ENCODE measurements at places on chromosomes 7 and 10.

GRCh38 chr7:115099906-115100305 lies 178.0 kb downstream of the MDFIC start:
- DNase-seq = no peak

DNA sequence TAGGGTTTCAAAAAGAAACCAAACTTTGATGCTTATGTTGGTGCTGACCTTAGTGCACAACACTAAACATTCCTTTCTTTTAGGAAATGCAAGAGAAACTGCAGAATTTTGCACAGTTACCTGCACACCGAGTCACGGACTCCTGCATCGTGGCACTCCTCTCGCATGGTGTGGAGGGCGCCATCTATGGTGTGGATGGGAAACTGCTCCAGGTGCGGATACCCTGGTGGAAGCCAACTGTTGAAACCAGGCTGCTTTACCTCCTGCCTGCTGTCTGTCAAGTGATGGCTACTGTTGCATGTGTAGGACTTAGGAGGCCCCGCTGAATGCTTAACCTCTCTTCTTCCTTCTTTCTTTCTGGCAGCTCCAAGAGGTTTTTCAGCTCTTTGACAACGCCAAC lies 11.7 kb downstream of the CASP2 start:
- DNase-seq = no peak

- no peak for DNase-seq
These were observed 19.2 kb downstream of the ELFN1 start for GRCh38 chr7:1689311-1689710.

- no peak for DNase-seq
These were observed 60.2 kb downstream of the SMURF1 start for GRCh38 chr7:99083733-99084132.

DNA sequence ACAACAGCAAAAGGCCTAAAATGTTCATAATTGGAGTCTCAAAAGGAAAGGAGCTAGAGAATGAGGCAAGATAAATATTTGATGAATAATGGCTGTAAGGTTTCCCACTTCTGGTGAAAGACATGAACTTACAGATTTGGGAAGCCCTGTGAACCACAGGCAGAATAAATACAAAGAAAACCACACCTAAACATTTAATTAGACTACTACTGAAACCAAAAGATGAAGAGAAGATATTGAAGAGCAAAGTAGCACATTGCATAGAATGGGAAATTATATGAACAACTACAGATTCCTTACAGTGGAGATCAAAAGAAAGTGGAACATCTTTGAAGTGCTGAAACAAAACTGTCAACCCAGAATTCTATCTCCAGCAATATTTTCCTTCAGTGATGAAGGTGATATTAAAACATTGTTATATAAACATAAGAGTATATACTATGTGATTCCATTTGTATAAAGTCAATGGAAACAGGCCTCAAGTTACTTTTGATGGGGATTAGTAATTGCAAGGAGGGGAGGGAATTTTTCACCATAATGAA lies 191.3 kb upstream of the KAT6B start:
- no peak for DNase-seq

DNA sequence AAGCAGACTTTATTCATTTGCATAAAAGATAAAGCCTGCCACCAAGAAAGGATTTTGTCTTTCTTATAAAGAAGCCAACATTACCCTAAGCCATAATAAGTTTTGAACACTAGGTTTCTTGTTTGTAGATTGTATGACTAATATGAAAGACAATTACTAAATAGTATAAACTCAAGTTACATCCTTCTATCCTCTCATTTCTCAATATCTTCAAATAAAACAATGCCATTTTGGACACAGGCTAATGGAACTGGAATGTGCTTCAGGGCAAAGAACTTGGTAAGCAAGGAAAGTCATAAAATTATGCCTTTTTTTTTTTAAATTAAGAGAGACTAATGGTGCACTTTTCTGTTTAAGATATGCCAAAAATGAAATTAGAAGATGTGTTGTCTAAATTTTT lies 137.7 kb downstream of the DKK1 start:
- no peak for DNase-seq

DNA sequence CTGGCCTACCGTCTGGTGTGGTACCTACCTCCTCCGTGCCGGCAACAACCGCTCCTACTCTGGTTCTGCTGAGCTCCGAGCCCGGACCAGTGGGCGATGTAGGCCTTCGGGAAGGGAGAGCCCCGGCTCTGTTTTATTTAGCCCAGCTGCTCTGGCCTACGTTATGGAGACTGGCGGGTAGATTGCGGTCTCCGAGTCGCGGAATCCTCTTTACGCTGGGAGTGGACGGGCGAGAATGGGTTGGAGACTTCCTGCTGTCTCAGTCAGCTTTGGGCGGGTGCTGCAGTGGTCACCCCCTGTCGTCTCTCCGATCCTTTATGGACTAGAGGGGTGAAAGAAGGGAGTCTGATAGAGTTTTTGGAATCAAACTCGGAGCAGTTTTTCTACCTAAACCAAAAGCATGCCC lies 406 bp downstream of the CBLL1 start:
- no peak for DNase-seq

DNA sequence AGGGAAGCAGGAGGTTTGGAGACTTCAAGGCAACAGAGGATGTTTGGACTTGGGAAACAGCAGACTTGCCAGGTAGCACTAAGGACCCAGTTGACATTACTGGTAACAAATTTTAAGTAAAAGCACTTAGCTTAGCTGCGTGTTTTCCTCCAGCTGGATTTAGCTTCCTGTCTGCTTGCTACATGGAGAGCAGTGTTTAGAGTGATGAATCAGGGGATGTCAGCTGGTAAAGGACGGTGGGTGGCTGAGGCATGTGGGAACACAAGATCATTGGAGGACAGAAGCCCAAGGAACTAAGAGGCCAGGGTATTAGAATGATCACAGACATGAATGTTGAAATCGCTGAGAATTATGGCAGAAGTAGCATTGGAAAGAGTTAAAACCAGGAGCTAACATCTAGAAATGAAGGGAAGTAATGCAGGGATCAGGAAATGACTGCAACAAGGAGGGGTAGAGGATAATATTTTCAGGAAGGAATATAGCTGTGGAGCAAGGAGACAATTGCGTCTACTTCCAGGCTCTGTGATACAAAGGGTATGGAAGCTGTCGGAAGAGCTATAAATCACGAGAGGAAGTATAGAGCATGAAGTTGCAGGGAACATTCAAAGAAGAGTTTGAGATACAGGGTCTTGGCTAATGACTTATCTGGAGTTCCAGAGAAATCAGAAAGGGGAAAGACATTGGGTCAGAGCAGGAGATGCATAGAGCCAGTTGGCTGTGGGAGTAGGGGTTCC lies 34.4 kb downstream of the CALD1 start:
- no peak for DNase-seq

DNA sequence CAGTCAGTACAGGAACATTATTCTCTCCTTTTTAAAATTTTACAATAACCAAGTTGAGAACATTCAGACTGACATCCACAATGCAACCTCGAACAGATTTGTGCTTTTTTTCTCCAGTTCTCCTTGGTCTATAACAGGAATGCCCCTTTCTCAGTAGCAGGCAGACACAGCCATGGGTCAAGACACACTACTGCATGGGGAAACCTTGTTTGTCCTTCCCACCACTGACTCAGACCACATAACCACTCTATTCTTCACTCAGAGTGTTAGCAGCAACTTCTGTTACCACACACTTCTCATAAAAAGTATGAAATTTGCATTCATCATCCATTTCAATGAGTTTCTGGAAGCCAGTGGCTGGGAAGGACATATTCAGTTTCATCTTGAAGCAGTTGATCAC lies 421.7 kb downstream of the ADRA2A start:
- no peak for DNase-seq

DNA sequence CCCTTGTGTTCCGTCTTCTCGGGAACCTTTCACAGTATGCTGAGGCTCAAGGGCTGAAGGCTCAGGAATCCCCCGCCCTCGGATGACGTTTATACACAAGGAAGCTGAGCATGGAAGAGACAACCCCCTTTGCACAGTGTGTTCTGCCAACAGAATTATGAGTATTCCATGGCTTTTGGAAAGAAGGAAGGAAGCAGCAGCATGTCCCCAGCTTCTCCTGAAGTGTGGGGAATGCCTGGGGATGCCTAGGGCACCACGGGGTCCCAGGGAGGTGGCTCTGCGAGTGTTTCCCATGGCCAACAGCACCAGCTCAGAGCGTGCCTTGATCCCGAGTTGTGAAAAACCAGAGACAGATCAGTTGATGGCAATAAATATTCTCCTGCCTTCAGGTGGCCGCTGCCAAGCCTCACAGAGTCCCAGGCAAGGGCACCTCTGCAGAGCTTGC lies 88.8 kb upstream of the DDC start:
- no peak for DNase-seq

- no peak for DNase-seq
These were observed 32.4 kb downstream of the WBP1L start for GRCh38 chr10:102775935-102776669.

- DNase-seq = no peak
These were observed 46.6 kb downstream of the MINPP1 start for GRCh38 chr10:87551326-87551725.

GRCh38 chr10:5645944-5646617 lies 20.3 kb downstream of the ASB13 start:
- DNase-seq = no peak
